Large intestine (tissue), 12 donors: ENCODE measurements at places on chromosomes 3 and 15. TPM values are rescaled to one million over a fixed set of nuclear protein-coding genes. Genes with fewer than 3 reads are reported as not detected.

AADAC gene
- polyA plus RNA-seq: 147 TPM

CYP8B1 gene
- polyA plus RNA-seq: 0.75 TPM

SLC22A14 gene
- polyA plus RNA-seq: 0.13 TPM

DNAH12 gene
- polyA plus RNA-seq: 0.51 TPM

HEG1 gene
- 15.0 TPM for polyA plus RNA-seq

PPP1R14D gene
- 14.0 TPM for polyA plus RNA-seq
